ENCODE measurements at places on chromosomes 3 and 15.

- DNase-seq = no peak
Observed at GRCh38 chr15:42175671-42176070, 19.2 kb upstream of the PLA2G4F start.

GRCh38 chr3:29721789-29722188 is 440.9 kb downstream of the RBMS3 start:
- DNase-seq = no peak

GRCh38 chr3:127093312-127093711 is 99.6 kb upstream of the PRR23E start:
- DNase-seq = no peak

GRCh38 chr3:63450634-63451363 is 172.7 kb downstream of the SYNPR start:
- DNase-seq = no peak

GRCh38 chr3:181173227-181173626 is 183.7 kb upstream of the DNAJC19 start:
- DNase-seq = no peak

All from activated CD8-positive, alpha-beta memory T cell treated with anti-CD3 and anti-CD28 coated beads for 1 hour (primary cell).